ENCODE measurements at places on chromosomes 13 and 19. TPM values are rescaled to one million over a fixed set of nuclear protein-coding genes. Genes with fewer than 3 reads are reported as not detected.
A peak's percentile ranks its signal among the peaks of the same experiment; 100 is the strongest.

- DNase-seq: no peak
These were observed 393.8 kb downstream of the LIG4 start for GRCh38 chr13:107821492-107821891.

DNA sequence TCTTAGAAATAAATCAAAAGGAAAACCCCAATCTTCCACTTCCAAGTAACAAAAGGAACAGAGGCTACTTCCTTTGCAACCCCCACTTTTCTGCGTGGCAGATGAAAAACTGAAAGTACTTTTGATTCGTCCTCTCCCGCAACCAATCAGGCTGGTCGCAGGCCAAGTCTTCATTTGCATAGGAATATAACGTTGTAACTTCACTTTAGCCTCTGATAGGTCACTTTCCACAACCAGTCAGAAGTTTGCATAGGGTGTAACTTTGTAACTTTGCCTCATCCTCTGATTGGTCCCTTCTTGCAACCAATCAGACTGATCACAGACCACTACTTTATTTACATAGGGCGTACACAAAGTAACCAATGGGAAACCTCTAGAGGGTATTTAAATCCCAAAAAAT, 37.2 kb downstream of the TGDS start:
- DNase-seq: peak; percentile 41

DNA sequence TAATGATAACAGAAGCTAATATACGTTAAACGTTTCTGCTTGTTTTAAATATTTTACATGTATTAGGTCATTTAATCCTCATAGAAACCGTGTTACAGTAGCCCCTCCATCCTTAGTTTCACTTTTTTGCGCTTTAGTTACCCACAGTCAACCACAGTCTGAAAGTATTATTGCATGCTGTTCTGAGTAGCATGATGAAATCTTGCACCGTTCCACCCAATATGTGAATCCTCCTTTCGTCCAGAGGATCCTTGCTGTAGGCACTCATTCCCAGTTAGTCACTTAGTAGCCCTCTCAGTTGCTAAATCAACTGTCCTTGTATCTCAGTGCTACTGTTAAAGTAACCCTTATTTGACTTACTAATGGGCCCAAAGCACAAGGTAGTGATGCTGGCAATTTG, 257.8 kb downstream of the ENOX1 start:
- DNase-seq: no peak

GRCh38 chr19:8468761-8469373, 24.1 kb downstream of the HNRNPM start:
- DNase-seq: no peak

DNA sequence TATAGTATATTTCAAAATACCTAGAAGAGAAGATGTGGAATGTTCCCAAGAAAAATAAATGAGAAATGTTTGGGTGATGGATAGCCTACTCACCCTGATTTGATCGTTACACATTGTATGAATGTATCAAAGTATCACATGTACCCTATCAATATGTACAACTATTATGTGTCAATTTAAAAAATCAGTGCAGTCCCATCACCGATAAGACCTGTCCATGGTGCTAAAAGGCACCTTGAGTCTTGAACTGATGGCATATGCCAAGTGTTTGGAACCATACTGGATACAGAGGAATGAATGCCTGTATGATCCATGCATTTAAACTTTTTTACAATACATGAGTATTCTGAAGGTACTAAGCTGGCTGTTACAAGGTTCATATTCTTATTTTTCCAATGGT, 50.2 kb upstream of the ZNF835 start:
- no peak for DNase-seq

GRCh38 chr13:80437231-80437630, 96.3 kb upstream of the SPRY2 start:
- no peak for DNase-seq

GRCh38 chr13:20848944-20849343, 53.6 kb downstream of the XPO4 start:
- DNase-seq: no peak

ZNF625 gene
- 8.2 TPM for total RNA-seq

SIGLEC9 gene
- total RNA-seq: 1.3 TPM

TNNT1 gene
- total RNA-seq: not detected

GRCh38 chr13:71513411-71514033, 353.5 kb downstream of the DACH1 start:
- DNase-seq: no peak

DNA sequence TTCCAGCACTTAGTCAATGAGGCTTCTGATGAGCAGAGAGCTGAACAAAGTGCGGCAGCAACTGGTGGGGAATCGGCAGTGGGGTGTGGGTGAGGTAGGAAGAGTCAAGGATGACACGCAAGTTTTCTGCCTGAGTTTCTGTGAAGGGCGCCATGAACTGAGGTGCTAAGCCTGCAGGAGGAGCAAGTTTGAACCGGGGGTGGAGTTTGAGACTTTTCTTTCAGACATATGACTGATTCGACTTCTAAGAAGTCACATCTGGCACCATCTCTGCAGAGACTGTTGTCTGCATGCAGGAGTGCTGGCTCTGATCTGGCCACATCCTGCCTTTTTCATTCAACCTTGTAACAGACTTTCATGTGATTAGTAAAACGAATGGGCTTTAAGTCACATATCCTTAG, 14.8 kb upstream of the GPI start:
- peak; percentile 60 for DNase-seq

GRCh38 chr13:99446242-99446641, 55.0 kb upstream of the TM9SF2 start:
- no peak for DNase-seq

DNA sequence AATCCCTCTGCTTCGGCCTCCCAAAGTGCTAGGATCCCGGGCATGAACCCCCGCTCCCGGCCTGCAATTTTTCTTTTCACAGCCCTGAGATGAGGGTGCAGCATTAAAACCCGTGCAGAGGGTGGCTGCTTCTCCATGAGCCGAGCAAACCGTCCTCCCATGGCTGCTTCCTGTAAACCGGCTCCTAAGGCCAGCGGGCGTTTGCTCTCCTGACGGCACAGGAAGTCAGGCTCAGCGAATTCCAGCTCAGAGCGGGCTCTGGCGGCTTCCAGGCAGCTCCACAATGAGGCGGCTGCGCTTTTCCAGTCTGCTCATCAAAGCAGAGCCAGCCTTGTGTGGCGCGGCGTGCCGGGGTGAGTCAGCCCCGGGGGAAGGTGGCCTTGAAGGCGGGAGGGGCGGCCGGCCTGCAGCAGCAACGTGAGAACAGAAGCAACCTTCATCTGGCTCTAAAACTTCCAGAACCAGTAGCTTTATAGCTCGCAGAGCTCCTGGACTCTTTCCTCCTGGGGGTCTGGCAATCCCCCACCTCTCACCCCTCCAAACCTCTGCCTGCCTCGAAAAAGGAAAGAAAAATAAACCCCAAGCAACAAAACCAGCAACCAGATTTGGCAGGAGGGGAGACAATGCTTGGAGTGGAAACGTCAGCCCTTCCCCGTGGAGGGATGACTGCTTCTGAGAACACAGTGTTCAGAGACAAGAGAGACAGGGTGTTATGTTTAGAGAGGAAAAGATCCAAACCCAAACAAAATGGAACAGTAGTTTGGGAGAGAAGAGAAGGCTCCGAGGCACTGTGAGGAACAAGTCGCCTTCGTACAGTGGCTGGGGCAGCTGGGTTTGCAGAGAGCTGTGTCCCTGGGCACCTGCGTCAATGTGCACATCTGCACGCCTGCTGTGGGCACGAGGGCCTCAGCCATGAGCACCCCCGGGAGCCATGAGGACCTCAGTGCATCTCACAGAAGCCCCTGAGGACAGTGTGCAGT, 67.8 kb downstream of the GADD45B start:
- peak; percentile 76 for DNase-seq

DNA sequence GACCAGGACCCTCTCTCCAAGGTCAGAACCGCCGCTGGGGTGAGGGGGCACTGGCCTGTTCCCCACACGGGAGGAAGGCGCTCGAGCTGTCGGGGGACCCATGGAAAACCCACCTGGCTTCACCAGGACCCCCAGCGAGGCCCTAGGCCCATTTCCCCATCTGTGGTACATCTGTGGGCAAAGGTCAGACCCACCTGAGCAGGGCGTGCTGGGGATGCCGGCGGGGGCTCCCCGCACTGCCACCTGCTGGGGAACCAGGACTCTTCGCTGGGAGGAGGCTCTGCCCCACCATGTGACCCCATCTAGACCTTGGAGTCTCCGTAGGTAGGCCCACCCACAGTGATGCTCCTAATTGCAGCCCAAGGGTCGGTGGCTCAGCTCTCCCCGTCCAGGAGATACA, 511 bp downstream of the WDR88 start:
- no peak for DNase-seq

- no peak for DNase-seq
These were observed 105.0 kb downstream of the IER2 start for GRCh38 chr19:13255041-13255718.

PABPC3 gene
- 0.42 TPM for total RNA-seq

GRCh38 chr19:7176792-7177191, 107.3 kb downstream of the ZNF557 start:
- no peak for DNase-seq

CRLF1 gene
- total RNA-seq: not detected

- DNase-seq: no peak
These were observed 41.7 kb downstream of the SIAH3 start for GRCh38 chr13:45809801-45810394.

TJP3 gene
- total RNA-seq: 7.6 TPM

ZNF850 gene
- total RNA-seq: 17.6 TPM

DNA sequence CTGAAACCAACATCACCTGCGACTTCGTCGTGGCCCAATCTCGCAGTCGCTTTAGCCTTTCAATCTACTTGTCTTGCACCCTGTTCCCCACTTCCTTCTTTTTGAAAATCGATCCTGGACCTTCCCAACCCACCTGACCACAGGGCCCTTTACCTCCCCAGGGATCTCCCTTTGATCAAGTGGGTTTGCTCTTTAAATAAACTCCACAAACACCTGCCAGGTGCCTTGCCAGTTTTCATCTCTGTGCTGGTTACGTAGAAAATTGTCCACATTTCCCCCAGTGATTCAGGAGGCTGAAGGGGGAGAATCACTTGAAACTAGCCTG, 14.5 kb upstream of the RAB20 start:
- no peak for DNase-seq

MUC16 gene
- total RNA-seq: 0.03 TPM

- no peak for DNase-seq
These were observed 750 bp downstream of the RAB20 start for GRCh38 chr13:110560601-110561343.

GRCh38 chr13:44734201-44734707, 158.1 kb upstream of the TSC22D1 start:
- DNase-seq: no peak

DNA sequence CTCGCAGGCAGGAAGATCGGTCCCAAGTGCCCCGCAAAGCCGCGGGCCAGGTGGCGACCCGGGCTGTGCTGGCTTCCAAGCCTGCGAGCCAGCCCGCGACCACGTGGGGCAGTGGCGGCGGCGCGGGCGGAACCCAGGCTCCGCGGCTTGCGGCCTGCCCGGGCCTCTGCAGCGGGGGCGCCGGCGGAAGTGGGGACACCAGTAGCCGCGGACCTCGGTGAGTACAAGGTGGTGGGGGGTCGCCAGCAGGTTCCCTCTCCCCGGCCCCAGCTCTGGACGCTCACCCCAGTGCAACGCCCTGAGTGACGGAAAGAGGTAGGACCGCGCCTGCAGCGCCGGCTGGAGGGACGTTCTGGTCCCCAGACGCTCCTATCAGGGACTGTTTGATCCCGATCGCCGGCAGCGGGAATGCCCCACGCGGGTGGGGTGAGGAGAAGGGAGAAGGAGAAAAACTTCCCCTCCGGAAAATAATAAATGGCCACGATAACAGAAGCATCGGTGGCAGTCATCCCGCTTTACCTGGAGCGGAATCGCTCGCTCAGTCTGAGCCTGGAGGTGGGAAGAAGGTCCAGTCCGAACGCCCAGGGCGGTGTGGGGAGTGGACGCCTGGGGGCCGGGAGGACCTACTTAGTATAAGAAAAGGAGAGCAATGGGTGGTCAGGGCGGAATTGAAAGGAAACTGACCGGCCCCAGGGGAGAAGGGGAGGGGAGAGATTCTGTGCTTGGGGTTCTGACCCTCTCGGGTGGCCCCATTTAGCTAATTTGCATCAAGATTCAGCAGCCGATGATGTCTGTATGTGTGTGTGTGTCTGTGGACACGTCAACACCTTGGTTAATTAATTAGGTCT, at the start of gene GEMIN7:
Gene GEMIN7, plus strand, starts transcription at position 198 of the 848 bp plus-strand sequence. CDS start 10,855 bp downstream, outside the sequence.
- peak; percentile 91 for DNase-seq

FAM216B gene
- not detected for total RNA-seq

FRY gene
- total RNA-seq: 1.4 TPM

ENOX1 gene
- not detected for total RNA-seq

- DNase-seq: no peak
These were observed 365.8 kb downstream of the MTUS2 start for GRCh38 chr13:29185926-29186325.
